ENCODE measurements at places on chromosomes 7 and 10.

DNA sequence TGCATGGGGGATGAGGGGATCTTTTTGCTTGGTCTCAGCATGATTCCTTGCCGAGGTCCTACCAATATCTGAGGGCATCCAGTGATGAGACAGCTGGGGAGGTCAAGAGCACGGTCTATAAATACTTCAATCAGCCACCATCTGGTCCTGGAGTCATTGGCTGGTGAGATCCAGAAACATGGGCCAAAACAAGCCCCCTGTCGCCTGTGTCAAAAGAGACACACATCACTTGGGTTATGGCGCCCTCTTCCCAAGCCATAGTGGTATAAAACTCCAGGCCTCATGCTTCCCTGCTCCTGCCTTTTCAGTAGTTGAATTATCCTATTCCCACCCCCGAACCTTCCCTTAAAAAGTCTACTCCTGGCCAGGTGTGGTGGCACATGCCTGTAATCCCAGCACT, 60.9 kb downstream of the SLC35B4 start:
- DNase-seq: no peak

DNA sequence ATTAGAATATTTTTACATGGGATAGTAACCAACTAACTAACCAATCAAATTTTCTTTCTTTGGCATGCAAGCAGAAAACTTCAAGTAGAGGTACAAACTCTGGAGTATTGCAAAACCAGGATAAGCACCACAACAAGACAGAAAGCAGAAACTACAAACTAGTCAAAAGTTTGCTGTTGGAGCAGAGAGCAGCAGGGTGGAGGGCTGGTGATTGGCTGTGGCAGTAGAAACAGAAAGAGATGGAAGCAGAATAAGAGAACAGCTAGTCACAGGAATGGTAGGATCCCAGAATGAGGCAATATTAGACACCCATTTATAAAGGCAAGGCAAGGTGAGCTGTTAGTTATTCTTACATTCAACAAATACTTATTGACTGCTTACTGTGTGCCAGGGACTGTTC, 6.8 kb upstream of the MACC1 start:
- no peak for DNase-seq

DNA sequence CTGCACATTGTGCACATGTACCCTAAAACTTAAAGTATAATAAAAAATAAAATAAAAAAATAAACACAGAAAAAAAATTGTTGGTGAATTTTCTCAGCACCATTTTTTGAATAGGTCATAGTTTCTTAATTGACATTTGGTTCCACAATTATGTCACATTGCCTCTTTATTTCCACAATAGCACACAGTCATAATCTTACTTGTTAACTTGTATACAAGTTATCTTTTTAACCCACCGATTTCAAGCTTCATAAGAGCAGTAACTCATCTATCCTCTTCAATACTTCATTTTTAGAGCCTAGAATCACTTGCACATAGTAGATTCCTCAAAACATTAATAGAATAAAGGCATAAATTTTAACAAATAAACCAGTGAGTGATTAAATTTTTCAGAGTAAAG, 1425.1 kb upstream of the LRRTM3 start:
- no peak for DNase-seq

- DNase-seq: no peak
Observed at GRCh38 chr10:62108759-62109586, 159.7 kb downstream of the RTKN2 start.

- no peak for DNase-seq
Observed at GRCh38 chr10:7767209-7767608, 20.6 kb downstream of the KIN start.
